ENCODE measurements at places on chromosomes 2 and 18.

DNA sequence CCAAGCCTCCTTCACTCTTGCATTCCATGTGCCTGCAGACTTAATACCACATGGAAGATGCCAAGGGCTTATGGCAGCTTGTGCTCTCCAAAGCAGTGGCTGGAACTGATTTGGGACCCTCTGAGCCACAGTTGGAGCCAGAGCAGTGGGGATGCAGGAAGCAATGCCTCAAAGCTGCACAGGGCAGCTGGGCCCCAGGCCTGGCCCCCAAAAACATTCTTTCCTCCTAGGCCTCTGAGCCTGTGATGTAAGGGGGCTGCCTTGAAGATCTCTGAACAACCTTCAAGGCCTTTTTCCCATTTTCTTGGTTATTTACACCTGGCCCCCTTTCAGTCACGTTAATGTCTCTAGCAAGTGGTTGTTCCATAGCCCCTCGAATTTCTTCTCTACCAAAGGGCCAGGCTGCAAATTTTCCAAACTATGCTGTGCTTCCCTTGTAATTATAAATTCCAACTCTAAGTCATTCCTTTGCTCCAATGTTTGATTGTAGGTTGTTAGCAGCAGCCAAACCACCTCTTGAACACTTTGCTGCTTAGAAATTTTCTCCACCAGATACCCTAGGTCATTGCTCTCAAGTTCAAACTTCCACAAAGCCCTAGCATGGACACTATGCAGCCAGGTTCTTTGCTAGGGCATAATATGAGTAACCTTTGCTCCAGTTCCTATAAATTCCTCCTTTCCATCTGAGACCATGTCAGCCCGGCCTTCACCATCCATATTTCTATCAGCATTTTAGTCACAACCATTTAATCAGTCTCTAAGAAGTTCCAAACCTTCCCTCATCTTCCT, 245.0 kb upstream of the RBBP8 start:
- DNase-seq, result no peak

DNA sequence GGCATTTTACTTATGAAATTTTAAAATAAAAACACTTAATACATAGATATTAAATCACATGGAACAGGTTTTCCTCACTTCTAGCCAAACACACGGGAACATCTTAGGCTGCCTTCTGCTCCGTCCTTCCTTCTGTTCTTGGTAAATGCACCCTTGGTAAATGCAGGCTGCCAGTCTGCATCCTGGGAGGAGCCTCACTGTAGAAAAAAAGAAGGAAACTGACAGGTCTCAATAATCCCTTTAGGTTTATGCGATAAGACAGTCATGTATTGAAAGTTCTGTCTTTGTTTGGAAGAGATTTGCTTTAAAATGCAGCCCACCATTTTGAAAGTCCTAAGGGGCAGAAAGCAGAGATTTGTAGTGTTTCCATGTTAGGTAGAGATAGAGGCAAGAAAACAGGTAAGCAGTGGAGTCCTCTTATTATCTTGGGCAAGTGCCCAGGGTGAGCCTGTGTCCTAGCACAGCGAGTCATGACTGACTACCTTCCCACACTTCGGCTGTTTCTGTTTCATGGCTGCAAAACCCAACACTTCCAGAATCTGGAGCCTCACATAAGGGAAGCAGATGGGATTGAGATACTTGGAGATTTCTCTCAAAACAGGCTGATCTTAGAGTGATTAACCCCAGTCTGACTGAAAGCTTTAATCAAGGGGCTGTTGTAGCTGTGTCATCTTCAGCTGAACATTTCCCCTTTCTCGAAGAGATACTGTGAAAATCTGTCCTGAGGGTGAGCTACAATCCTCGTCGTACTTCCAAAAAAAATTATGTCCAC, 131.4 kb upstream of the MAP3K20 start:
- DNase-seq, result no peak

DNA sequence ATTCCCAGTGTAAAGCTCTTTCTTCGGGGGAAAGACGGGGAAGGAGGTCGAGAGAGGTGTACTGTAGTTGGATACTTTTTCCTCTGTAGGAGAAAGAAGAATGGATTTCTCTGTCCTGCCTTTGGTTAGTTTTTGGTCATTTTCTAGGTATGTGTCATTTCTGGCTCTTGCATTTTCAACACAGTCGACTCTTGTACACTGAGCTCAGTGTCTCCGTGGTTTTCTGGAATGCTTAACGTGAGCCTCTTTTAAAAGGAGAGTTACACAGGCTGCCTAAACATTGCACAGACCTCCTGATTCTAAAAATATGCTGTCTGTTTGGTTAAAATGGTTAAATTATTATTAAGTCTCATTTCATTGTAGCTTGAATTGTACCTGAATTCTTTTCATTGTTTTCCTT, 21.8 kb upstream of the GLS start:
- DNase-seq, result peak; percentile 52

- DNase-seq, result no peak
These were observed 115.8 kb upstream of the SERTAD2 start for GRCh38 chr2:64769392-64770044.

DNA sequence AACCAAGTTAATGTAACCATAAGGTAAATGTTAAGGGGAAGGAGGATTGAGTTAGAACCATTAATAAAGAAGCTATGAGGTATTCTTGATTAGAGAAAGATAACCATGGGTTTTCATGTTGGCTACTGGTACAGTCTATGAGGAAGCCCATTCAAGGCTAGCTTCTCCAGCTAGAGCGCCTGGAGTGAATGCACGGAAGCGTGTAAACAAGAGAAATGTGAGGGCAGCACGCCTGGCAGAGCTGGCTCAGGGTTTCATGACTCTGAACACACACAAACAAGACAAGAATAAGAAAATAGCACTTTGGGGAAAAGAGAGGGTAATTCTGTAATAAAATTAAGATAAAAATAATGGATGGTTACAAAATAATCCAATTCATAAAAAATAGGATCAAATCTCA, 255.3 kb downstream of the PDE11A start:
- no peak for DNase-seq

DNA sequence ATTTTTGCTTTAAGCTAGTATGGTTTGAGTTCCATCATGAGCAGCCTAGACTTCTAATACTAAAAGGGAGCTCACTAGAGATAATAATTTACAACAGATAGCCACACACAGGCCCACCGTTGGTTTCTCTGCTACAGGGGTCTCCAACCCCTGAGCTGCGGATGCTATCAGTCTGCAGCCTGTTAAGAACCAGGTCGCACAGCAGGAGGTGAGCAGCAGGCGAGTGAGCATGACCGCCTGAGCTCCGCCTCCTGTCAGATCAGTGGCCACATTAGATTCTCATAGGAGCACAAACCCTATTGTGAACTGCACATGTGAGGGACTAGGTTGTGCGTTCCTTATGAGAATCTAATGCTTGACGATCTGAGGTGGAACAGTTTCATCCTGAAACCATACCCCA, 150.6 kb downstream of the HRH4 start:
- no peak for DNase-seq

DNA sequence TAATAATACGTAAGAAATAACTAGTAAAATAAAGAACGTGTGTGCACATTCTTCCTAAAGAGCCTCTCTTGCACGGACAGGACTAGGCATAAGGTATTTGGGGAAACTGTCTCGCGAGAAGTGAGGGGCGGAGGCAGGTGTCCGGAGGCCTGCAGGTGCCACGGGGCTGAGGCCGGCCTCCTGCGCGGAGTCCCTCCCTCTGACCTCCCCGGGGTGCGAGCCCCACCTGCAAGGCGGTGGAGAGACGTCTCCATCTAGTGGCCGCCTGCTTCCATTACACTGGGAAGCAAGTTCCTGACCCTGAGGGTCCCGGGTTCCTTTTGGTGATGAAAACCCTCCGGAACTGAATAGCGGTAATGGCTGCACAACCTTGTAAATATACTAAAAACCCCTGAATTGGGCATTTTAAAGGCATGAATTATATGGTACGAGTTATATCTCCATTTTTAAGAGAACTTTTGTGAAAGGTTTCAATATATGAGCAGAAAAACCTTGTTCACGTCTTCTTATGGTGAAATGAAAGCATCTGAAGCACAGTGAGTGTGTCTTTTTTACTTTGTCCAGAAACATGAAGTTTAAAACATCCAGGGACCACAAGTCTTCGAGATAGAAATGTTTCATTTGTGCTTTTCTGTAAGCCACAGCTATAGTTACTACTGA, 35.5 kb upstream of the CTDP1 start:
- peak; percentile 77 for DNase-seq

GRCh38 chr2:123692121-123692520, 333.0 kb upstream of the CNTNAP5 start:
- DNase-seq, result no peak

DNA sequence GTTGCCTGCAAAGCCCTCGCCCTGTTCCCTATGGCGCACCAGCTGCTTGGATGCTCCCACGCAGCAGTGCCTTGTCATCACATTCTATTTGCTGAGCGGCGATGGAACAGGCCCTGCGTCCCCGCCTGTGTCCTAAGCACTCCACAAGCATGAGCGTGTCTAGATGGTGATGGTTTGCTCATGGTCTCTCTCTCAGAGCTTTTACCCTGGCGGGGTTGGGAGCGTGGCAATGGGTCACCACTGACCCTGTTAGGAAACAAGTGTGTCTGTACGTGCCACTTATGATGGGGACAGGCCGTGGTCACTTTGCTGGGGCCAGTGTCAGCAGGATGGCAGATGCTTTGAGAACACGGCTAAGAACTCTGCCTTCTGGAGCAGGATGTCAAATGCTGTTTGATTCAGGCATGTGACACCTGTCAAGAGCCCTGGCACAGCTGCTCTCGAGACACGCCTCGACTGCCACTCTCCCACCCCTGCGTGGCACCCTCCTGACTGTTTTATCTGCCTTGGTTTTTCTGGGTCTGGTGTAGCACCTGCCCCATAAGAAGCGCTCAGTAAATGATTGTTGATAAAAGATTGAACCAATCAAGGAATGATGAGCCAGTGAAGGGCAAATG, 44.2 kb downstream of the RRM2 start:
- DNase-seq, result peak; percentile 57

- DNase-seq, result no peak
These were observed 62.5 kb downstream of the GPR39 start for GRCh38 chr2:132479155-132479554.

- no peak for DNase-seq
These were observed 36.8 kb downstream of the HS6ST1 start for GRCh38 chr2:128281852-128282245.

GRCh38 chr2:218470448-218470847, 51.5 kb downstream of the VIL1 start:
- no peak for DNase-seq

GRCh38 chr2:175432021-175432420, 250.5 kb upstream of the ATP5MC3 start:
- no peak for DNase-seq

- peak; percentile 70 for DNase-seq
These were observed 9.6 kb upstream of the LRP1B start for GRCh38 chr2:142140434-142140845.

DNA sequence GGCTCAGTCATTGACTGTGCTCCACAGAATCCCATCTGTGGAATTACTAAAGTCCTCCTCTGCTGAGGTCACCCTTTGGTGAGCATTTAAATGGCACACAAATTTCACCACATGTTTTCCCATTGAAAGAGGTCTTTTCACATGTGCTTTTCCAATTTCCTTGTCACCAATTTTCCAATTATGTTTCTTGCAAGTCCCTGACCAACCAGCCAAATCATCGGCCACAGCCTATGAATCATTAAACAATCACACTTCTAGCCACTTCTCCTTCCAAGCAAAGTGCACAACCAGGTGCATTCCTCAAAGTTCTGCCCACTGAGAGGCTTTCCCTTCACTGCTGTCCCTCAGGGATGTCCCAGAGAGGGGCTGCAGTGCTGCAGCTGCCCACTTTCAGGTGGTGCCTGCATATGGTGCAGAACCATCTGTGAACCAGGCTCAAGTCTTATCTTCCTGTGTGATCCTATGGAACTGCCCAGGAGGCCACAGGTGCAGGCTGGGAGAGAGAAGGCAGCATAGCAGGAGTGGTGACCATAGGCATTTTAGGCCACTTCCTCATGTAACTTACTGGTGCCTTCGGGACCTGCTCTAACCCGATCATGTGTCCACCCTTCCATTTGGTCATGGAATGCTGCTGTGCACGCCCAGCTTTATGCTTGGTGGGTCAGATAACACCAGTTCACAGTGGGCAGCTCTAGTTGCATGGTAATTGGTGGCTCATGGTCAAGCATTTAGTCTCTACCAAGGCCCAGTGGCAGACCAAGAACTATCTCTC, 153.0 kb downstream of the SEPTIN10 start:
- DNase-seq, result no peak

- DNase-seq, result peak; percentile 73
These were observed 92.7 kb downstream of the CSRNP3 start for GRCh38 chr2:165562233-165562632.

DNA sequence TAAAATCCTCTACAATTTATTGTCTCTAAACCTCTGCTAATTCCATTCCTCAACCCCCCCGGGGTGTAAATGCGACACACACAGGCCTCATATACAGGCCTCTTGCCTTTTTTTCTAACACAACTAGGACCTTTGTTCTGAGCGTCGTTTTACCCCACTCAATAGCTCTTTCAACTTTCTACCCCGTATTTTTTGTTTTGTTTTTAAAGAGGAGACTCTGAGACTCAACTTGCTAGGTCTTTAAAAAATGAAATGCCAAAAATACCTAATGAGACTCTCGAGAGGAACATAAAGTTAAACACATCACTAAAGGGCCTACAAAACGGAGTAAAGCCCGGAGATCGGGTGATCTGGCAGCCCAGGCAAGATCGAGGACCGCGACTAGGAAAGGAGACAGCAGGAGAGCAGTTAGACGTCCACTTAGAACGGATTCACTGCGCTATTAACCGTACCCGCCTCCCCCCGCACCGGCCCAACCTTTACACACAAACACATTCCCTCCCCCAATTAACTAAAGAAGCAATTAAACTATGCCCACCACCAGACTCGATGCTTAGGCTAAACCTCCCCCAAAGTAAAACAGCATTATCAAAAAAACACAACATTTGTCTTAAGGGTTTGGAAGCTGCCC, 1.7 kb downstream of the TRIP12 start:
- DNase-seq, result peak; percentile 25

GRCh38 chr18:78939105-78939504, 40.5 kb upstream of the SALL3 start:
- DNase-seq, result no peak

DNA sequence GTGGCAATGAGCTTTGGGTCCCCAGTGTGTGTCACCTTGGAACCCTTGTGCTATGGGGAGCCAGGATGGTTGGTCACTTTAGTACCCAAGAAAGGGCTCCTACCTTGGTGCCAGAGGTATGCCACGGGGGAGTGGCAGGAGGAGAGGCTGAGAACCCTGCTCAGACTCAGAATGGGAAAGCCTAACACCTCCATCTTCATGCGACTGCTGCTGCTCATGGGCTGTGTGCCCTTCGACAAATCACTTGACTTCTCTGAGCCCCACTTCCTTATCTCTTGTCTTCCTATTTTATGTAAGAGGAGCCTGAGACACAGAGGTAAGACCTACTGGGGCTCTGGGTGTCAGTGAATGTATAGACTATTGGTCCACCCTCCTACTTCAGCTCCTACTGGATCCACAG, 25.1 kb downstream of the EHD3 start:
- DNase-seq, result no peak

GRCh38 chr2:20184067-20184938, 40.6 kb downstream of the SDC1 start:
- DNase-seq, result no peak

GRCh38 chr18:9017167-9017904, 85.2 kb upstream of the NDUFV2 start:
- DNase-seq, result peak; percentile 71

Data from tongue (tissue), 3 donors.